ENCODE measurements at places on chromosomes 7 and 10.
A peak's percentile ranks its signal among the peaks of the same experiment; 100 is the strongest.

- DNase-seq, result peak; percentile 80
Measured at GRCh38 chr7:84490661-84491060, 296.1 kb upstream of the SEMA3A start.

- no peak for DNase-seq
Measured at GRCh38 chr10:26448292-26448691, 10.2 kb downstream of the APBB1IP start.

DNA sequence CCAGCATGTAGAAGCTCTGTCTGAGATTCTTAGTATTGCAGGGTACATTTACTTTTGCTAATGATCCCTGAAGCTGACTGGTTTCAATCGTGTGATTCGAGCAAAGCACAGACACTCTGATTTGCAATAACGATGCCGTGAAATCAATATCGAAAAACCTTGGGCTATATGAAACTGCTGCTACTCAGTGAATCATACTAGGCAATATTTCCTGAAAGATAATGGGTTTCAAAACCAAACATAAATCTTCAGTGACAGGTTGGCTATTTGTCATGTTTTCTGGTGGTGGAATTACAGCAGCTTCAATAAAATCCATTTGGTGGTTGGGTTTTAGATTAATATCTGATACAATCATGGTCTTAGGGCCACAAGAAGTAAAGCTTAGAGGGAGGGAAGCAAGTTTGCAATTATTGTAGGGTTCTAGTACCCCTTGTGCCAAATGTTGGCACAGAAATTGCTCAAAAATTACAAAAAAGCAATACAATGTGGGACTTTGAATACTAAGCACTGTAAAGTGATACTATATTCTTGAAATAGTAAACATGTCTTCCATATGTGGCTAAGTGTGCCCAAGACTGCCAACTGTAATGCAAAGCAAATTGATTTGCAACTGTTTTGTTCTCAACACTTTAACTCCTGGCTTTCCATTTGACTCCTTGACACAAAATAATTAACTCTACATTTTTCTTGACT, 112.4 kb upstream of the JAZF1 start:
- peak; percentile 4 for DNase-seq

- DNase-seq, result peak; percentile 75
Measured at GRCh38 chr7:32142649-32143048, 72.4 kb upstream of the PDE1C start.

GRCh38 chr7:140215281-140215680, 38.5 kb upstream of the KDM7A start:
- no peak for DNase-seq

- no peak for DNase-seq
Measured at GRCh38 chr7:141306081-141306480, 232.2 kb downstream of the TMEM178B start.

DNA sequence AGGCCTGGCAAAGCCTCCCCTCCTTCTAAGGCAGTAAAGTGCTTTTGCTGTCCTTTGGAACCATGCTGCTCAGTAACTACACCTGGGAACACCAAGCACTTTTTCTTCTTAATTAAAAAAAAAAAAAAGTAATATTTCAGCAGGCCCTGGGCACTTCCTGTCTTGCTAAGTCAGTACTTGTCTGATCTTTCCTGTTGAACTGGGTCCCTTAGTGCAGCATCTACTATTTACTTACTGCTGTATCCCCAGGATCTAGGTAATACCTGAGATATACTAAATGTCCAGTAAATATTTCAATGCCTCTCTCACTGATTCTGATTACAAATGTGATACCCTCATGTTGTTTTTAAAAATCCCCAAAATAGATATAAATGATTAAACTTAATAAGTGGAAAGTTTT, 77.4 kb downstream of the PPP1R3C start:
- no peak for DNase-seq

DNA sequence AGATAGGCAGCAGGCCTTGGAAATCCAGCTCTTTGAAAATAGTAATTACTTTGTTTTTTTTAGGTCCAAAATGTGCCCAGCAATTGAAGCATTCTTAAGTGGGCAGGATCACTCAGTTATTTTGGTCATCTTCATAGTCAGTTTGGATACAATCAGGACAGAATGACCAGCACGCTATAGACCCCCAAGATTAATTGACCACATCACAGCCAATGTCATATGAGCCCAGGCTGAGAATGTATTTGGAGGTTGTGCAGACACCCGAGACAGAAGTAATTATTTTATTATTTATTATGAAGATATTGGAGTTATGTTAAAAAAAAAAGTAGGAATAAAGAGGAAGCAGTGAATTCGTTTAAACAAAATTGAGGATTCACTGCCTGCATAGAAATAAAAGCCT, 93.3 kb upstream of the PFKP start:
- no peak for DNase-seq

DNA sequence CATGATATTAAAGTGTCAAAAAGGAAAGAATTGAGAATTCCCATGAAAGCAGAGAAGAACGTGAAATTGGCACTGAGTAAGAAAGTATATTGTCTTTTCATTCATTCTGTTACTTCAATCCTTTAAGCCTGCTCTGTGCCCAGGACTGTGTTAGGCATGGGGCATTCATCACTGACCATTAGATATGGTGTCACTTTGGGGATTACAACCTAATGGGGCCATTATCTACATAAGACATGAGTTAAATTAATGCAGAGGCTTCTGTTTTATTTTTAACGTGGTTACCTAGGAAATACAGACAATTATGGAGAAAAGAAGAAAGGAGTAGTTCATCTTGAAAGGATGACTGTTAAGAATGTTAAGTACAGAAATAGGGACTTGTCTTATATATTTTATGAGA, 163.5 kb upstream of the LRGUK start:
- DNase-seq, result no peak

DNA sequence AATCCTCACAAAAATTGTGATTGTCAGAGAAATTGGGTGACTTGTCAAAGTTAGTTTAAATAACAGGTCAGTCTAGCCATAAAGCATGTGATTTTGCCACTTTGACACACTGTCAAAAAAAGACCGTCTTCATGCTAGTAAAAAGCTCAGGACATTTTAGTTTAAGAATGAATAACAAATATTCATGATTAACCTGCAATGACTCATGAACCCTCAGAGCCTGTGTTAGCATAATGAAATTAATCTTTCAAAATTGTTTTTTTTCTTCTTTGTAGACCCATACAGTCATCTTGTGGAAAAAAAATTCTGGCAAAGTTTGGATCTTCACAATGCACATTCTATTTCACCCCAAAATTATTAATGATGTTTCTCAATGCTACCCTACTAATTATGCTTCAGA, 255.2 kb upstream of the POT1 start:
- no peak for DNase-seq

DNA sequence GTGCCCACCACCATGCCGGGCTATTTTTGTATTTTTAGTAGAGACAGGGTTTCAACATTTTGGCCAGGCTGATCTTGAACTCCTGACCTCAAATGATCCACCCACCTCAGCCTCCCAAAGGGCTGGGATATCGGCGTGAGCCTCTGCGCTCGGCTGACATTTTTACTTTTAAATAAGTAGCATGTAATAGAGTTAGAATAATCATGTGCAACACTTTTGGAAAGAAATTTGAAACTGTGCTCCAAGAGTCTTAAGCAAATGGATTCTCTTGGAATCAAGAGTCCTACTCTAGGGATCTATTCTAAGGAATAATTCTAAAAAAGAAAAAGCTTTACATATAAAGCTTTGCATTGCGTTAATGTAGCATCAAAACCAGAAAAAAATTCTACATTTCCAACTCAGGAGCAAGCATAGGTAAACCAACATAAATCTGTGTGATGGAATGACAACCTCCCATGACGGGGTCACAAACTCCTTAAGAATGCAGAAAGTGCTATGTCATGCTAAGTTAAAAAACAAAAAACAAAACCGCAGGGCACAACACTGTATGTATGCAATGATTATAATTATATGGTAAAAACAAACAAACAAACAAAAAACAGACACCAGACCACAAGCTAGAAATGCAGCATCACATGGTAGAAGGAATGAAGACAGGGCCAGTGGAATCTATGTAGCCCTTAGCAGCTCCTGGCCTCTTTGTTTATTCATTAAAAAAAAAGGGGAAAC, 98.7 kb downstream of the RNF216 start:
- DNase-seq, result no peak

DNA sequence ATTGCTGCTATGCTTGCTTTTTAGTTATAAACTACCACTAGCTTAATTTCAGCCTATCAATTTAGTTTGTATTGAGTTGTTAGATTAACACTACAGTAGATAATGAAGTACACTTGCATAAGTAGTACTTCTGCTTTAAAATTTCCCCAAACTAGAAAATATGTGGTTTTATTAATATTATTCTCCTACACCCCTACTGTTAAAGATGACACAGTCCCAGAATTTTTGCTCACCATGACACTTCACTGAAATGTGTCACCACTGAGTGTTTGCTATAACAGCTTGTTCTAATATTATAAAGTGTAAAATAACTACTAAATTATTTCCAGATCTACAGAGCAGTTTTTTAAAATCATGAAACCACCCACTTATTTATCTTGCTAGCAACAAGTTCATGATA, 31.6 kb downstream of the RHEB start:
- no peak for DNase-seq

DNA sequence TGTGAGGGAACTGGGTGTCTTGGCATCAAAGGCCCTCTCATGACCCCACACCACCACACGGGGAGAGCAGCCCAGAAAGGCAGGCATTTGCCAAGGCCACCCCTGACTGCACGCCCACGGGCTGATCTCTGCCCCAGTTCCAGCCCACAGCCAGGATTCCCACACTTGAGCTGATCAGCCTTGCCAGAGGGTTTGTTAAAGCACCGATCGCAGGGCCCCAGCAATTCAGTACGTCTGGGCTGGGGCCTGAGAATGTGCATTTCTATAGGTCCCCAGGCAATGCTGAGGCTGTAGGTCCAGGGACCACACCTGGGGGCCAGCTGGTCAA, 103.9 kb downstream of the TNS3 start:
- no peak for DNase-seq

DNA sequence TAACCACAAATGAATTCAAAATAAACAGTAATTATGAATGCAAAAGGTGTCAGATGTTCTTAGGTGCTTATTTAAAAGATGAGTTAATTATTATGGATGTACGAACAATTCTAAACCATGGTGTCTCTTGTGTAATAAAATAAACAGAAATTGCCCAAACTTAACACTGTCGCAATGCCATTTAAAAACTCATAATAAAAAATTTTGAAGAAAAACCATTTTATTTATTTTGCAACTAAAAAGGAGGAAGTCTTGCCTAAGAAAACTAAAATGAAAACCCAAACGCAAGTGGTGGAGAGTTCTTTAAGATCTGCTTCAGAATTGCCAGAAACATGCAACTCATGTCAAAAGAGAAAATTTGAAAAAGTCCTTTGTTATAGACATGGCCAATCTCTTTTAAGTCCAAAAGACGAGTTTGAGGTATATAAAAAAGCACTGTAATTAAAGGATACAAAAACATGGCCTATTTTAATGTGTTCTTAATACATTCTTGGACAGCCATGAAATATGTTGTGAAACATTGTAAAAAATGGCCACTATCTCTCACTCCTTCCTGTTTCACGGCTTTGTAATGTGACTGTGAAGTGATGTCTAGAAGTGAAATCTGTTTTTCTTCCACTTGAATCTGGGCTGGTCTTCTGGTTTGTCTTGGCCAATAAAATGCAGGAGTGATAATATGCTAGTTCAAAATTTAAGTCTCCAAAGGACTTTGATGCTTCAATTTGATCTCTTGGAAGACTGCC, 322.9 kb downstream of the PRPF18 start:
- no peak for DNase-seq

DNA sequence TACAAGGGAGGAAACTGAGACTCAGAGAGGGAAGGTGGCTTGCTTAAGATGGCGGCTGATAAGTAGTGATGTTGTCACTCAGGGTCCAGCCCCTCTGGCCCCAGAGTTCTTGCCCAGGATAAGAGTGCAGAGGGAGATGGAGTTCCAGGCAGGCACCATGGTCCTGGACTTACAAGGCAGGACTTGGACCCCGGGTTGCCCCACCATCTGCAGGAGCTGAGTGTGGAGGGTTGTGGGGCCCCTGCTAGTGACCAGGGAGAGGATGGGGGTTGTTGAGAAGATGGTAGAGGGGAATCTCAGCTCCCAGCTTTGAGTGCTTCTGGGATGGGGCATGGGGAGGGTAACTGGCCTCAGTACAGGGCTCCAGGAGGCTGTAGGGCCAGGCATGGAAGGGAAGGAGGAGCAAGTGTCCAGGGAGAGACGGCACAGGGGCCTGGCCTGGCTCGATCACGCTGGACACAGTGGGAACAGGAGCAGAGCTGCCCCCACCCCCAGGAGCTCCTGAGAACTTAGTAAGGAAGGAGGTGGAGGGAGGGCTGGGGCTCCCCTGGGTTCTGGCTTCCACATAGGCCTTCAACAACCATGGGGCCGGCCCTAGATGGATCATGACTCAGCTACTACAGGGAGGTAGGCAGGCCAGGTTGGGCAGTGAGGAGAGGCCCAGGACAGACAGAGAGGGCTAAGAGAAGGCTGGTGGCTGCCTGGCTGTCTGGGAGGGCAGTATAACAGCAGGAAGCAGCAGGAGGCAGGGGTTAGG, 28.2 kb downstream of the PPIF start:
- peak; percentile 41 for DNase-seq

GRCh38 chr10:123717336-123717735, 51.2 kb downstream of the GPR26 start:
- DNase-seq, result no peak

- no peak for DNase-seq
Measured at GRCh38 chr10:49368256-49368655, 27.6 kb downstream of the DRGX start.

DNA sequence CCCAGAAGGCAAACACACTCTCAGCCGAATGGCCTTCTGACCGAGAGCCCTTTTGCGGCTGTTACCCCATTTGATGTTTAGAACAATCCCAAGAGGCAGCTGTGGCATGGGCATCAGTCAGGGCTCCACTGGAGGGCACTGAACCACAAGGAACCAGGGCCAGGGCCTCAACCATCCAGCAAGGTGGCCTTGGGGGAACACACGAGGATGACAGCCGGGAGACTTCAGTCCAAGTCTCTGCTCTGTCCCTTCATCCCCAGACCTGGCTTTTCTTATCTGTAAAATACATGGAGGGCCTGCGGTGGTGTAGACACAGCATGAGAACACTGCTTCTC, 63.6 kb upstream of the INSIG1 start:
- DNase-seq, result peak; percentile 18

DNA sequence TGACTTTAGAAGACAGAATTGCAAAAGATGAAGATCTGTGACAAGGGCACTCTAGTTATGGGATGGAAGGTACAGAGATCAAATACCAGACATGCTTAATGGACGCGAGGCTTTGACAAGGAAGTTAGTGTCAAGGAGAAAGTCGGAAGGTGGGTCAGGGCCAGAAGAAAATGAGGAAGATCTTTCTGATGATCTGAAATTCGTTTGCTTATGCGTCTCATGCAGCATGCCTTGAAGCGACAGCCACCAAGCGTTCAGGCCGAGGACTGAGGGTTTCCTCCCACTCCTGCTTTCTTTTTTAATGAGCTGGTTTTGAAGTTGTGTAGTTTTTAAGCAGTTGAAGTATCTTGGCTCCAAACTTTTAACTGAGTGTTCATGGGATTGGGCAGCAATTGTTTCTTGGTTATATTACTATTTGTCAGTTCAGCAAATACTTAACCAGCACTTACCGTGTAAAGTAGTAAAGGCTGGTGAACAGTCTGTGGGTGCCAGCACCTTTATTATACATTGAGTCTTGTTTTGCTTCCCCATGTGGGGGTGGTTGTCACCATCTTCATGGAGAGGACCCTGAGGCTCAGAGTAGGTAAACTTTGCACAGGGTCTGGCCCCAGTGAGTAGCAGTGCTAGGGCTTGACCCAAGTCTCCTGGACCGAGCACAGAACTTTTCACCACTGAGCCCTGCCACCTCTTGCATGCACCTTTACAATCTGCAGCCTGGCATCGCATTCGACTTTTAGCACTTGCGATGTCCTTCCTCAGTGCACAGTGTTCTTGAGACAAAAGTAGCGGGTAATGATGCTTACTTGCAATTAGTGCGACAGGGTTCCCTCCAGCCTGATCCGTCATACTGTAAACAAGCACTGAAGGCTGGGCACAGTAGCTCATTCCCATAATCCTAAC, 14.3 kb upstream of the BHLHA15 start:
- DNase-seq, result no peak
